ENCODE measurements at places on chromosomes 16 and 17.

DNA sequence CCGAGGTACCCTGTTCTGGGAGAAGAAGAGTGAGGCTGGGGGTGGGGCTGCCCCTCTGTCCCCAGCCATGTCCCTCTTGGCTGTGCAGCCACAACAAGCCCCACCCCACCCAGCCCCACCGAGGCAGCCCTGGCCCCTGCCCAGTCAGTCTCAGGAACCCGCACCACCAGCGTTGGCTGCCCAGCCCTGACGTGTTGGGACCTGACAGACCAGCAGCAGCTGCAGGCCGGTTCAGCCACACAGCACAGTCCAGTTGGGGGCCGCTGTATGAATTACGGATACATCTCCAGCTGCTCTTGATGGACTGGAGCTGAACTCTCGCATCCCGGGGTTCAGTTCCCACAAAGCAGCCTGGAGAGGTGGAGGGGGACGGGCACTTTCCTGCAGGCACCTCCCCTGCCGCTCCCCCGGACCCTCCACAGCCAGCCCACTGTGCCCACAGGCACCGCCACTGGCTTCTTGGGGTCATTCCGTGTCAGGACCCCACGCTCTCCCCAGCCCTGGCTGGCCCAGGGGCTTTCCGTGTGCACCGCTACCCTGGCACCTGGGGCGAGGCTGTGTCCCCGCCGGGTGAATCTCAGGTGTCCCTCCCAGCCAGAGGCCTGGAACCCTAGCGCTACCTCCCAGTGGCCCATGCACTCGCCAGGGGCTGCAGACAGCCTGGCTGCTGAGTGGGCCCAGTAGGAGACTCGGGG lies 7.1 kb downstream of the CDH15 start:
- DNase-seq = no peak

DNA sequence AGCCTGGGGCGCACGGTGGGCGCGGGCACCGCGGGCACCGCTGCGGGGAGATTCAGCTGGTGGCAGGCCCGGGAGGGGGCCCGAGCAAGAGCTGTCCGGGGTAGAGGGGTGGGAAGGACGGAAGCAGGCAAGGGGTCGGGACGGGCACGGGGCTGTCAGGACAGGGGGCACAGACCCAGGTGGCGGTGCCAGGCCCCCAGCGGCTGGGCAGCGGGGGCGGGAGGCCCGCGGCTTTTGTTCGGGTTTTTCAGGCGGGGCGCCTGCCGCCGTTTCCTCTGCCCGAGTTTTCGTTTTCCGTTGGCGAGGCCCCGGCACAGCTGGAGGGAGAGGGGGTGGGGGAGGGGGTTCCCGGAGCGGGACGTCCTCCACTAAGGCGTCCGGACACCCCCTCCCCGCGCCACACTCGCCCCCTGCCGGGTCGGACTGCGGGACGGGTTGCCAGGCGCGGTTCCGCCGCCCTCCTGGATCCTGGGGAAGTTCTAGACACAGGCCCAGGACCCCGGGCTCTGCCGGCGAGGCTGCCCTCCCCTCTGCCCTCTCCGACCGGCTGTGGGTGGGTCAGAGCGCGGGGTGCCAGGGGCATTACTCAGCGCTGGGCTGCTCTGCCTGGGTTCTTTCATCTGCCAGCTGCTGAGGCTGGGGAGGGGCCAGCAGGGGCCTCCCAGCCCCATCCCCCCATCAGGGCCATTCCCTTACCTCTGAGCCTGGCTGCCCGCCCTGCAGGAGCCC lies 543 bp downstream of the ARHGAP23 start:
- DNase-seq = peak; percentile 58

GRCh38 chr17:58576679-58577367 lies 62.4 kb upstream of the MTMR4 start:
- DNase-seq = peak; percentile 22

- no peak for DNase-seq
These were observed 378.0 kb upstream of the CA10 start for GRCh38 chr17:52536489-52536888.

- no peak for DNase-seq
These were observed 145.6 kb downstream of the TMEM132E start for GRCh38 chr17:34725008-34725407.

- DNase-seq = no peak
These were observed 8.3 kb upstream of the ZNF750 start for GRCh38 chr17:82848022-82848592.

GRCh38 chr17:9880582-9880999 lies 24.5 kb downstream of the RCVRN start:
- no peak for DNase-seq

DNA sequence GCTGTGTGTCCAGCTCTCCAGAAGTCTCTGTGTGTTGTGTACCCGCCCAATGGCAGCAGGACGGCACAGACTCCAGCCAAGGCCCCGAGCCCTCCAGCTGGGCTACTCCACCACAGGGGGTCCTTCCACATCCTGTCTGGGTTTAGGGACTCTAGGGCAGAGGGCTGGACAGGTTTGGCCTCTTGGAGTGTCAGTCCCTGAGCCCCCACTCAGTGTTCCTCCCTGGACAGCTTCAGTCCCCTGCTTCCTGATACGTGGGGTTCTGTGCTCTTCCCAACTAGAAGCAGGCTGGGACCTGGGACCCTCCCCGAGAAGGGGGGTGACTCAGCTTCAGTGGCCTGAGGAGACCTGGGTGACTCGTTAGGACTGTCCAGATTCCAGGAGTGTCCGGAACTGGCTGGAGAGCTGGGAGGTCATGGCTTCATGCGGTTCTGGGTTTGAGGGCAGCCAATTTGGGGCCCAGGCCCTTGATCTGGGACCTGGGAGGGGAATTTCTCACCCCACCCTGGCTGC lies 4.2 kb downstream of the CDK3 start:
- DNase-seq = no peak

GRCh38 chr17:55284001-55284884 lies 19.5 kb downstream of the HLF start:
- no peak for DNase-seq

GRCh38 chr16:50597563-50598255 lies 49.5 kb downstream of the NKD1 start:
- no peak for DNase-seq

- DNase-seq = no peak
These were observed 14.0 kb downstream of the PRSS54 start for GRCh38 chr16:58280846-58281301.

DNA sequence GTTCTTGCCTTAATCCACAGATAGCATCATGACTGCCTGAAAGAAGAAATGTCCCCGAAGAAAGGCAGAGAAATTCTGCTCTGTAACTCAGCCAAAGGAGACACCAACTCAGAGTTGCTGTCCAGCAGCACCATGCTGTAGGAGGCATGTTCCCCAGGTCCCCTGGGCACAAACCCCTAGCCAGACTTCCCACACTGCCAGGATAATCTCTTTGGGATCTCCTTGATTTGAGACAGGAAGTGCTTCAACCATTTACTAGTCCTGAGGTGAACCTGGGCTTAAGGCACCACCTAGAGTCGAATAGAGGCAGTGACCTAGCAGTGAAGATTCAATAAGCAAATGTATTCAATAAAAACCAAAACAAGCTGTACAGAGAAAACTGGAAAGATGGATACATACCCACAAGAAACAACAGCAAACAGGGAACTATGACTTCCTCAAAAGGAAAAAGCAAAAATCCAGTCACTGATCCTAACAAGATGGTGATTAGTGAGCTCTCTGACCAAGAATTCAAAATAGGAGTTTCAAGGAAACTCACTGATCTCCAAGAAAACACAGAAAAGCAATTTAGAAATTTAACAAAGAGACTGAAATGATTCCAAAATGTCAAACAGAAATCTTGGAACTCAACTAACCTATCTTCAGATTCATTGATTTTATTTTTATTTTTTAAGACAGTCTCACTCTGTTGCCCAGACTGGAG lies 5.7 kb downstream of the OR4D2 start:
- peak; percentile 48 for DNase-seq

GRCh38 chr17:43841282-43841681 lies 5.7 kb upstream of the CD300LG start:
- DNase-seq = no peak

- DNase-seq = no peak
These were observed 55.5 kb downstream of the OTOA start for GRCh38 chr16:21719283-21719682.

- peak; percentile 57 for DNase-seq
These were observed 27.3 kb downstream of the SLFN11 start for GRCh38 chr17:35345926-35346771.

- DNase-seq = no peak
These were observed 61.1 kb downstream of the EMP2 start for GRCh38 chr16:10519297-10519696.

- no peak for DNase-seq
These were observed 28.7 kb upstream of the METTL9 start for GRCh38 chr16:21570676-21571017.

GRCh38 chr16:89253548-89254287 lies 36.2 kb downstream of the ZNF778 start:
- DNase-seq = no peak

DNA sequence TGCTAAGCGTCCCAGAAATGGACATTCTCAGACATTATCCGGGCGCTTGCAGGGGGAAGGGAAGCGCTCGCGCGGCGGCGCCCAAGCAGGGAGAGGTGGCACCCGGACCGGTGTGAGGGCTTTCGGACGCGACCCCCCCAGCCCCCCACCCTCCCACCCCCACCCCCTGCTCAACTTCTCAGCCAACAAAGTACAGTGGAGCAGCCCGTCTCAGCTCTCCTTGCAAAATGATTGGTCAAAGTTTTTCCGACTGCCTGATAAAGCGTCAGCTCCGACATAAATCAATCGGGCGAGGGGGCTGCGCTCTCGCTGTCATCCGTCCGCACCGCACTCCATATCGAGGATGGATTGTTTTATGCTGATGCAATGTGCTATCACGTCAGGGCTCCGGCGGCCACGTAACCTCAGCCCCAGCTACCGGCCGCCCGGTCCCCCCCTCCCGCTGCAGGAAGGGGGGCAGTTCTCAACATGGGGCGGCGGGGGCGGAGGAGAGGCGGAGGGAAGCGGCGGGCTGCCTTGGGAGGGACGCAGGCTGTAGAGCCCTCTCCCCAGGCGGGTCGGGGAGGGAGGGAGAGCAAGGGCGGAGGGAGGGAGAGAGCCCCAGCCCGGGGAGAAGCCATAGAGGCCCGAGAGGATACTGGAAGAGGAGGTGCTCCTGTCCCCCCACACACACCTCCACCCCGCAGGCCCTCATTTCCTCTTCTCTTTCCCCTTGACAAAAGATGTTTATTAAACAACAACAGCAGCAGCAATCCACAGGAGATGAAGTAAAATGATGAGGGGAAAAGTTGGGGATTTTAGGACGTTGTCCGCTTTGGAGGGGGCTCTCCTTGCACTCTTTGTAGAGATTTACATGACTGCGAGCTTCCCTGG lies at the start of gene HOXB9:
TSS of gene HOXB9 (minus strand) at position 114 of the 873 bp plus-strand sequence. CDS start at position 25, 89 bp downstream.
- DNase-seq = peak; percentile 38

GRCh38 chr17:61701334-61701733 lies 110.3 kb upstream of the NACA2 start:
- DNase-seq = no peak

DNA sequence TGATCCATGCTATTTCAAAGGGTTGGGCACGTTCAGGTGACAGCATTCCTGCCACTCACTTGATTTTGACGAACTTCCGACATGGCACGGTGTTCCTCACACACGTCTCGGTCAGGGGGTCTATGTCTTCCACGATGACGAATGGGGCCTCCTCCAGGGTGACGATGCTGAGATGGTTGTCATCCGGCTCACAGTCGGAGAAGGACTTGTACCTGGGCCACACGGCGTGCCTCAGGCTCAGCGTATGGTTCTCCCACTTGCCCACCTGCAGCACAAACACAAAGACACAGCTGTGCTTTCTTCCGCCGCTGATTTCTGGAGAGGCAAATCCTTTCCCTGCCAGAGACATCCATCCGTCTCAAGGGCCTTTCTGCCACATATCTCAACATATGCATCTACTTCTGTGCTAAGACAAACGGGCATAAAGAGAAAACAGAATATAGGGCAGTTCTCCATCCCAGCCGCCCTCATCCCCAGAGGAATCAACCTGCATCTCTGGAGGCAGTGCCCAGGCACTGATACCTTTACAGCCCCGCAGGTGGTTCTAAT lies 332.5 kb downstream of the GRIN2A start:
- DNase-seq = no peak

- DNase-seq = peak; percentile 57
These were observed 683.1 kb upstream of the SALL1 start for GRCh38 chr16:51834133-51834532.

DNA sequence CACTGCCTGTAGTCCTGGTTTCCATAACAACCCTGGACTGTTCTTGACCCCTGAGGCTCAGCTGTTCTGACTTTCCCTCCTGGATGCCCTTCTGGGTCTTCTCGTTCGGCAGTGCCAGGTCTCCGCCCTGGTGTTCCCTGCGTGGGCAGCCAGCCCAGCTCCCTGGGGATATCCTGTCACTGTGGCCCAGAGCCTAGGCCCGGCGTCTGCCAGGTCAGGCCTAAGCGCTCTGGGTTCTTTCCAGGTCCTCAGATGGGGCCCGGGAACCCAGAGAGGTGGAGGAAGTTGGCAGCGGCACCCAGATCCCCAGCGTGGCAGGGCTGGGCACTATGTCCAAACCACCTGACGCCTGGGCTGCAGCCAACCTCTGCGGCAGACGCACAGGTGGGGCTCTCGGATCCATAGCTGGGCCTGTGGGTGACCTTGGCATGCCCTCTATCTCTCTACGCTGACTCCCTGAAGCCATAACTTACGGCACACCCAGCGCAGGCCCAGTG lies 12.5 kb upstream of the ATP2A3 start:
- DNase-seq = no peak

DNA sequence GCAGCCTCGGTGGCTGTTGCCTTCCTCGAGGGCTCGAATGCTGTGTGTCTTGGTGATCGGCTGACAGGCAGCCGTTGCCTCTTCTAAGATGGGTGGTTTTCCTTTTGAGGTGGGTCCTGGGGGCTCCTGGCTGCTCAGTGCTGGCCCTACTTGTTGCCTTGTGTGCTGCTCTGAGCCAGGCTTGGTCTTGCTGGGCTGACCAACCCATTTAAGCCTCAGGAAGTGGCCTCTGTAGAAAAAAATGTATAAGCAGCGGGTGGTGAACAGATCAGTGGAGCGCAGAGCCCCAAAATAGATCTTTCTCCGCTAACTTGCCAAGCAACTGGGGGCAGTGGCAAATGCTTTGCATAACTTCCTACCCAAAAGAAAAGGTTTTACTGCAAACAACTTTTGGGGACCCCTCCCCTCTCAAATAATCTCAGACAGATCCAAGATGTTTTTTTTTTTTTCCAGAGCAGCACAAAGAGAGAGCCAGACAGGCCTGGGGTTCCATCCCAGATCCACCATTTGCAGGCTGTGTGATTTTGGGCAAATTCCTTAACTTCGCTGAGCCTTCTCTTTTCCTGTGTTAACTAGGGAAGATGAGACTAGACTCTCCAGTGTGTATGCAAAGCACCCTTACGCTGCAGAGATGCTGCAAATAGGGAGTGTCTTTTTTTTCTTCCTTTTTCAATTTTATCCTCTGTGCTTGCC lies 42.5 kb downstream of the PLCG2 start:
- no peak for DNase-seq

GRCh38 chr16:19659554-19659953 lies 58.5 kb downstream of the KNOP1 start:
- no peak for DNase-seq

All from HCEC 1CT (cell line).